ENCODE measurements at places on chromosomes 2 and 18.

GRCh38 chr2:62306751-62307468 is 111.0 kb downstream of the B3GNT2 start:
- DNase-seq: no peak

GRCh38 chr18:12973562-12974213 is 17.5 kb upstream of the CEP192 start:
- no peak for DNase-seq

- no peak for DNase-seq
Measured at GRCh38 chr18:50055488-50055887, 139.5 kb downstream of the MYO5B start.

DNA sequence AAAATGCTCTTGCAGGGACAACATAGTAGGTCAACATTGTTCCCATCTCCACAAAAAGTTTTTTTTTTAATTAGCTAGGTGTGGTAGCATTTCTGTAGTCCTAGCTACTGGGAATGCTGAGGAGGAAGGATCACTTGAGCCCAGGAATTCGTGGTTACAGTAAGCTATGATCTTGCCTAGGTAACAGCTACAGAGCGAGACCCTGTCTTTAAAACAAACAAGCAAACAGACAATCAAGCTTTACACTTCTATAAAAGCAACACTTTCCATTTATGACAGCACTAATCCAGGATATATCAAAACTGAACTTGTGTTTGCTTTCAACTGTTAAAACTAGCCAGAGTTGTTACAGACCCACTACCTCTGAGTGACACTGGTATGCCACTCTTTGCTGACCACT is 12.0 kb downstream of the UGT1A3 start:
- DNase-seq: no peak

DNA sequence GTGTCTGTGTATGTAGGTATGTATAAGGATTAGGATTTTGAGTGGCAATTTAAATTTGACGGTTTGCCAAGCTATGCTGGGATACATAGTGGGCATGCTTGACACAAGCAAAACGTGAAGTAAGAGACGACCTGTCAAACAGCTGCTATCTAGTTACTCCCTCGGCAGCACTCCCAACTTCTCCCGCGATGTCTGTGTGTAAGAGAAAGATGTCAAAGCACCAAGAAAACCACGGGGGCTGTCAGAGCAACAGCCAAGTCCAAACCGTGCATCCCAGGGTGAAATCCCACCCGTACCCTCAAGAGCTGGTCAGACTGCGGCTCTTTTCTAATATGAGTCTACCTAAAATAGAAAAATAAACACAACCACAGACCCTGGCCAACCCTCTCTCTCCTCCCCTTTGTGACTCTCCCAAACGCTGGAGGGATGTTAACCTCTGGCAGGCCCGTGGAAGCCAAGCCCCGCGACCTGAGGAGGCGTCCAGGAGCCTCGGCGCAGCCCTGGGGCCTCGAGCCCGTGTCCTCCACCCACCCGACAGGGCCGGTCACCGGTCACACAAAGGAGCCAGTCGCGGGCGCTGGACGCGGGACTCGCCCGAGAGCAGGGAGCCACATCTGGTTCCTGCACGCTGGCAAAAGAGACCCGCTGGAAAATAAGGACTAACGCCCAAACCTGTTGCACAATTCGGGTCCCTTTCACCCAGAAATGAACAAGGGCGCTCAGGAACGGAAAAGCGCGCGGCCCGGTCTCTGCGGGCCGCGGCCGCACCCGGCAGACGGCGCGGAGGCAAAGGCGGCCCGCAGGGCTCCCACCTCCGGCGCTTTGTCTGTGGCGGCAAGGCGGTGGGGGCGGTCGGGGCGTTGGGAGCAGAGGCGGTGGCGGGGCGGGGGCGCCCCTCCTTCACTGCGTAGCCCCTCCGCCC is 925 bp downstream of the SESTD1 start:
- DNase-seq: no peak

GRCh38 chr2:42572297-42573081 is 4.1 kb downstream of the MTA3 start:
- DNase-seq: no peak

GRCh38 chr18:23591011-23591410 is 4.7 kb upstream of the NPC1 start:
- DNase-seq: no peak

GRCh38 chr18:2197946-2198345 is 373.4 kb downstream of the METTL4 start:
- DNase-seq: no peak

- no peak for DNase-seq
Measured at GRCh38 chr2:203586696-203587095, 51.6 kb upstream of the RAPH1 start.

GRCh38 chr2:168157926-168158325 is 89.5 kb downstream of the STK39 start:
- DNase-seq: no peak

- DNase-seq: no peak
Measured at GRCh38 chr2:217641960-217642359, 360.8 kb downstream of the TNS1 start.

DNA sequence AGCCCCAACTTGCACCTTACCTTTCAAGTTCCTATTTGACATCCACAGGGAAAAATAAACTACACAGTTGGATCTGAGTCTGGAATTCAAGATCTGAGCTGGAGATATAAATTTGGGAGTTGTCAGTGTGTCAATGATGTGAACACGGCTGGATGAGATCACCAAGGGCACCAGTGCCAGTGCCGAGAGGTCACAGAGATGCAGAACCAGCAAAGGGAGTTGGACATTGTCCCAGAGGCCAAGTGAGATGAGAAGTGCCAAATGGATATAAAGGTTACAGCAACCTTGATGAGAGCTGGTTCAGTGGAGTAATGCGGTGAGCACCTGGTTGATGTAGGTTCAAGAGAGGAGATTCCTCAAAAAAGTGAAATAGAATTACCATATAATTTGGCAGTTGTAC is 24.8 kb downstream of the LRRFIP1 start:
- DNase-seq: no peak

DNA sequence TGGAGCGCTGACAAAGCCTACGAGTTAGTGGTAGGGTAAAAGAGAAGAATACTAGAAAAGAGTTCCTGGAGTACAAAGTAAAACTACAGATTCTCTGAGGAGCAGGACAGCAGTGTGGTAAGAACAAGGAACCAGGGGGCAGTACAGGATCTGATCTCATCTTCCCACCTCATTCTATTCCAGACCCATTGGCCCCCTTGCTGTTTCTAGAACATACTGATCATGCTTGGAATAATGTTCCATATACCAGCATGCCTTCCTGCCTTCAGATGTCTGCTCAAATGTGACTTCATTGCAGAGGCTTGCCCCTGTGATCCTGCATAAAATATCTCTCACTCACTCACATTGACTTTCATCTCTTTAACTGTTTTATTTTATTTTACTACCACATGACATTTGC is 19.3 kb downstream of the MSGN1 start:
- no peak for DNase-seq

DNA sequence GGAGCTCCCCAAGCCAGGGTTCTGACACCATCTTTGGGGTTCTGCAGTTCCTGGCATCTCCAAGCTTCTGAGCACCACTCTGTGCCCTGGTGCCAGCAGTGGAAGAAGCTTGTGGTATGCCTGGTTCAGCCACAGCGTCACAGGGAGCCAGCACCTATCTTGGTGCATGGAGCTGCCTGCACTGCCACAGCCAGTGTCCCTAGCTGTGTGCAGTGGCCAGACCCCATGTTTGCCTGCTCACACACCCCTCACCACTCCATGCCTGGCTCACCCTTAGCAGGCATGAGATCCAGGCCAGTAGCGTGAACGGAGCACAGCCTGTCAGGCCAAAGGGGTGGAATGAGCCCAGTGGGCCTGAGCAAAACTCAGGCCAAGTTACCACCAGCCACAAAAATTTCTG is 290.2 kb upstream of the LRATD1 start:
- no peak for DNase-seq

- no peak for DNase-seq
Measured at GRCh38 chr2:149467436-149467835, 120.1 kb downstream of the MMADHC start.

- no peak for DNase-seq
Measured at GRCh38 chr2:5791371-5791770, 99.2 kb downstream of the SOX11 start.

DNA sequence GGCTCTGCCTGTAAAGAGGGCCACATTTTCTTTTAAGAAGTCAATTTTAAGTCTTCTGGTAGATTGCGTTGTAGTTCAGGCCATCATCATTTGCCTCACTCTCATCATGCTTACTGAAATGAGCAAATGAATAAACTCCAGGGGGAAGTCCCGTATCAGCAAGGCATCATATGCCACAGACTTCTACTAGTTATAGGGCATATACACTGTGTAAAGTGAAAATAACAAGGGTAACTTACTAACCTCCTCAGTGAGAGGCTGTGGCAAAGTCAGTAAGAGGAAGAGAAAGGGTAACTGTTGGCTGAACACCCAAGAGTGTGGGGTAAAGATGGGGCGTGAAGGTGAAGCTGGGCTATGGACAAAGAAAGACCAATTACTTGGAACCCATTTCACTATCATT is 456.2 kb downstream of the SPAG16 start:
- no peak for DNase-seq

GRCh38 chr2:208984376-208985090 is 439.3 kb upstream of the MAP2 start:
- DNase-seq: no peak

DNA sequence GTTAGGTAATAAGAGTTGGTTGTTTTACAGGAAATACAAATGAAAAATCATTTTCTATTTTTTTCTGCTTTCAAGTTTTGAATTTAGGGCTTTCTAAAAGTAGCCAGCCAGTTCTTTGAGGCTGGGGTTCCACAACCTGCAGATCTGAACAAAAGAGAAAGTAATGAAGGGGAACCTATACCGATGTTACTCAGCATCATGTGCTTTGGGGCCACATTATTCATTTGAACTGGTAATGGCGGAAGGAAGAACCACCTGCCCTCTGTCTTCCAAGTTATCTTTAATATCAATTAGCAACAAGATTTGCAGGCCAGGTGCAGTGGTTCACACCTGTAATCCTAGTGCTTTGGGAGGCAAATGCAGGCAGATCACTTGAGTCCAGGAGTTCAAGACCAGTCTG is 12.9 kb upstream of the MRO start:
- DNase-seq: no peak

DNA sequence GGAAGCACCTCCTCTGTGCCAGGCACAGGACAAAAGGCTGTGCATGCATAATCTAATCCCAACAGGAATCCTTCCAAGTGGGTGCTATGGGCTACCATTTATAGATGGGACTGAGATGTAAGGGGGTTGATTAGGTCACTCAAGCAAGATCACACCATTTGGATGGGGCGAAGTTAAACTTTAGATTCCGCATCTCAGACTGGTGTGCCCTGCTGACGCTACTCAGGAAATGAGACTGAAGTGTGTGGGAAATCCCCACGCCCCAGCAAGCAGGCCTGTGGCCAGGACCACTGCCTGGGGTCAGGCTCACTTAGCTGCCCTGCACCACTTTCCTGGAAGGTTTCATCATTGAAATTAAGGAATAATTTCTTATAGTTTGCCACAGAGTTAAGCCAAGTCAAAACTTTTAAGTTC is 70.5 kb upstream of the PPP1CB start:
- no peak for DNase-seq

- DNase-seq: no peak
Measured at GRCh38 chr2:47087051-47087450, 68.1 kb downstream of the STPG4 start.

GRCh38 chr2:140861666-140862065 is 1269.2 kb downstream of the LRP1B start:
- no peak for DNase-seq

GRCh38 chr2:8422450-8422800 is 259.4 kb upstream of the ID2 start:
- no peak for DNase-seq

DNA sequence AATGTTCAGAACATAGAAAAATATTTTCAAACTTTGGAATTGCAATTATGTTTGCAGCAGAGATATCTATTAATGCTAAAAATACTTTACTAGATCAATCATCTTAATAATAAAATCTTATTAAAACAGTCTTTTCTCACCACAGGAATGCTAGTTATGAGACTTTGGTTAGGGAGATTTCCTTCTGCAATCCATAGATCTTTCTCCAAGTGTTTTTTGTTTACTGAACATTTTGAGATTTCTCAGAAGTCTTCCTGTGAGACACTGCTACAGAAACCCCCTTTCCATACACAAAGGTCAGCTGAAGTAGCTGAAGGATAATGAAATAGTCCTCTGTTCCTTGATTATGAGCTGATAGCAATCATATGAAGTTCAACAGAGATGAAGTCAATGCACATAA is 59.4 kb upstream of the RAPH1 start:
- DNase-seq: no peak

- no peak for DNase-seq
Measured at GRCh38 chr2:101064868-101065549, 62.9 kb downstream of the RPL31 start.

- DNase-seq: no peak
Measured at GRCh38 chr2:236169741-236170589, 1.8 kb upstream of the GBX2 start.

- no peak for DNase-seq
Measured at GRCh38 chr2:11329776-11330175, 14.7 kb downstream of the ROCK2 start.

DNA sequence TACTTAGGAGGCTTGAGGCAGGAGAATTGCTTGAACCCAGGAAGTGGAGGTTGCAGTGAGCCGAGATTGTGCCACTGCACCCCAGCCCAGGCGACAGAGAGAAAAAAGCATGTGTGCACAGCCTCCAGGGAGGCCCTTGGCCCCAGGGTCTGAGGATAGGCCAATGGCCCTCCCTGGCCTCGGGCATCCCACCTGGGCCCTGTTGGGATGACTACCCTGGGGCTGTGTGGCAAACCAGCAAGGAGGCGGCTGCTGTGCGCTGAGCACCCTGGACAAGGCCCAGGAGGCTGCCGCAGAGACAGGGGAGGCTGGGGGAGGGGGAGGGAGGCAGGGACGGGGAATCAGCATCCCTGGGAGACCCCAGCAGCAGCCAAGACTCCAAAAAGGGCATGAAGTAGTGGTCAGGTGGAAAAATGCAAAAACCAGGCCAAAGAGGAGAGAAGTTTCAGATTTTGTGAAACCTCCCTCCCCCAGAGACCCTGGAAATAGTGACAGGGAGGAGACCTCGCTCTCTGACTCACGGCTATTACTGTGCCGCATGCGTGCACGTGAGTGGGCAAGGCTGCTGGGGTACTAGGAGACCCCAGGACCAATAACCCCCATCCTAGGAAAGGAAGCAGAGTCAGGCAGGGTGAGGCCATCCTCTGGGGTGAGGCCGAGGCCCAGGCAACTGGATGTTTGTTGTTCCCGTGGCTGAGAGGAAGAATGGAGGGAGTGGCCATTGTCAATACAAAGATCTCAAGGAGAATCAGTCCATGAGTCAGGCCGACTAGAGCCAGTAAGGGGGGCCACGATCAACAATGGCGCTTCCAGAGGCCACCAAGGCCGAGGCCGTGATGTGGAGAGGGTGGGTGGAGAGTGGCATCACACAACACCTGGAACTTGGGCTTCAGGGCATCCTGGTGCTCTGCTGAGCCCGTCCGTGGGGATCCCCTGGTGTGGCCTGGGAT is 16.0 kb upstream of the B3GNT7 start:
- peak; percentile 62 for DNase-seq

- DNase-seq: no peak
Measured at GRCh38 chr2:50749216-50749615, 282.7 kb downstream of the NRXN1 start.

All from dorsolateral prefrontal cortex (tissue), 122 donors.